GDM1 (cell line): ENCODE measurements at places on chromosomes 16 and 17.

GRCh38 chr16:2472885-2473445 is 1.9 kb downstream of the NTN3 start:
- no peak for DNase-seq

DNA sequence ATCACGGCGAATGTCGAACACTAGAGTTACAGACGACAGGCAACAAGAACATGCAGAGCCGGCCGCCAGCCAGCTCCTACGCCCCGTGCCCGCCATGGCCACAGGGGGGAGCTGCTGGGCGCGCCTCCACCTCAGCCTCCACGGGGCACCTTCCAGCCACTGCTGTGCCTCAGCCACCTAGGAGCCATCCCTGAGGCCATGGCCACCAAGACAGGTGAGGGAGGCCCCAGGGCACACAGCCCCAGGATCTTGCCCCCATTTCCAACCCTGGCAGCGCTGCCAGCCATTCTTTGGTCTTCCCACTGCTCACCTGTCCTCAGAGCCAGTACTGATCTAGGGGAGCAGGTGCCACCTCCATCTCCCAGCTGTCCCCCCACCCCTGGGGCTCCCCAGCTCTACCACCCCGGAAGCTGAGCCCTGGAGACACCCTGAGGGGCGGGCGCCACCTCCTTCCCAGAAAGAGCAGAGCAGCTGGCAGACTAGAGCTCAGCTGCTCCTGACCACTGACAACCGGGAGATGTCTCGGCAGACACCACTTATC is 11.8 kb downstream of the GNPTG start:
- peak; percentile 12 for DNase-seq

DNA sequence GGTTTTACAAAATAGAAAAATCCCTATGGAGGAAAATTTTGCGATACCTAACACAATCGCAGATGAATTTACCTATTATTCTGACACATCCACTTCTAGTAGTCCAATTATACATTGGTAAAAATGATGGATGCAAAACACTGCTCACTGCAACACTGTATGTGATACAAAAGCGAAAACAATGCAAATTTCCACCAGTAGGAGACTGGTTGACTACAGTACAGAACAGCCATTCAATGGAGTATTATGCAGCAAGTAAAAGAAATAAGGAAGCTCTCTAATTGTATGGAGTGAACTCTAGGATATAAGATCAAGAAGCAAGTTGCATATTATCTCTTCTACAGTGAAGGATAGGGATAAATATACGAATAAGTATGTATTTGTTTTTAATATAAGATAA is 48.5 kb downstream of the SETD6 start:
- no peak for DNase-seq

- DNase-seq = no peak
Measured at GRCh38 chr17:58764373-58764772, 8.7 kb downstream of the PPM1E start.

DNA sequence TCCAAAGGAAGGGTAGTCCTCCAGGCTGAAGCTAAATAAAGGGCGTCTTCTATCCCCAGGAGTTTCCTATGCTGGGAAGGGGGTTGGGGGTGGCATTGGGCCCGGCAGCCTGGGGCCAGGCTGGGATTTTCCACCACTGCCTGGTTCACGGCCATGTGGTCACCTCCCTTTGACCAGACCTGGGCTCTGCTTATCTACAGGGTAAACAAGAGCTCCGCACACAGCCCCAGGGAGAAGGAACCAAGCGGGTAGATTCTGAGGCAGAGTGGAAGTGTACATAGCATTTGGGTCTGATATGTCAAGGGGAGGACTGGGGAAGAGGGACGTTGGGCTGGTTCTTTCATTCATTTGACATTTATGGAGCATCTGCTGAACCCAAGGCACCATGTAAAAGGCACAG is 27.2 kb upstream of the TMEM220 start:
- no peak for DNase-seq

- DNase-seq = no peak
Measured at GRCh38 chr17:28879886-28880571, 17.5 kb downstream of the FLOT2 start.

DNA sequence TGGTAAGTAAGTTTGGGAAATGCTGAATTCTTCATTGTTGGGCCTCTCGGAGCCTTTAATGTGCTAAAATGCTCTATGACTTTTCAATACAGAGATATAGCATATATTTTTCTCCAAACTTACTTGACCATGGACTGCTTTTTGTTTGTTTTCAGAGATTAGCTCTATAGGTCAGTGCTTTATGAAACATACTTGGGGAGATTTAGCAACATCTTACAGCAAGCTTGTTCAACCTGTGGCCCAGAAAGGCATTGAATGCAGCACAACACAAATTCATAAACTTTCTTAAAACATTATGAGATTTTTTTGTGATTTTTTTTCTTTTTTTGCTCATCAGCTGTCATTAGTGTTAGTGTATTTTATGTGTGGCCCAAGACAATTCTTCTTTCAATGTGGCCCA is 1.0 kb upstream of the KRTAP3-1 start:
- DNase-seq = no peak

- DNase-seq = no peak
Measured at GRCh38 chr17:80989586-80989913, 2.1 kb upstream of the CHMP6 start.

GRCh38 chr16:8998108-8998507 is 34.4 kb upstream of the USP7 start:
- DNase-seq = no peak

DNA sequence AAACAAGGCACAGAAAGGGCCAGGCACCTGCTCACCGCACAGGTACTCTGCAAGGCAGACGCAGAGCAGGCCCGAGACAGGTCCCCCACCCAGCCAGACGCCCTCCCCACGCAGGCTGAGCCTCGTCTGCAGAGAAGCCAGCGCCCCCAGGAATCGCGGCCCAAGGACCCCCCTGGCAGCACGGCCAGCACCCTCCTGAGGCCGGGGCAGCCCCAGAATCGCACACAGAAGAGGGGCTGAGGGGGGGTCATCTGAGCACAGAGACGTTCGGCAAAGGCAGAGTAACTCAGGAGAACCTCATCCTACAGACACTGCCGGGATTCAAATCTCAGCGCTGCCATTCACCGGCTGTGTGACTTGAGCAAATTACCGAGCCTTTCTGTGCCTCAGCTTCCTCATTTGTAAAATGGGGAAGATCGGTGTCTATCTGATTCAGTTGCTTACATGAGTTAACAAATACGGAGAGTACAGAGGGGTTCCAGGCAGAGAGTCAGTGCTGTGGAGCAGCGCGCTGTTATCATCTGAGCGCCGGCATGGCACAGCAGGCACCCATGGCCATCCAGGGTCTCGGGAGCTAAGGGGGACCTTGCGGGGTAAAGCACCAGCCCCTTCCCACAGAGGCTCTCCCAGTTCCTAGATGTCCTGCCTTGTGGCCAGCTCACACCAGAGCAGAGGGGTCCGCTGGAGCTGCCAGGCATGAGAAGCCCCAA is 10.4 kb downstream of the EMC6 start:
- DNase-seq = no peak

GRCh38 chr17:27882162-27882840 is 10.9 kb downstream of the LYRM9 start:
- no peak for DNase-seq

GRCh38 chr16:11667824-11668622 is at the start of gene SNN:
SNN (plus strand) TSS chr16:11668455; CDS start chr16:11676060, 7,605 bp downstream.
- peak; percentile 87 for DNase-seq

GRCh38 chr16:9159839-9160550 is 68.6 kb downstream of the HAPSTR1 start:
- DNase-seq = peak; percentile 5

DNA sequence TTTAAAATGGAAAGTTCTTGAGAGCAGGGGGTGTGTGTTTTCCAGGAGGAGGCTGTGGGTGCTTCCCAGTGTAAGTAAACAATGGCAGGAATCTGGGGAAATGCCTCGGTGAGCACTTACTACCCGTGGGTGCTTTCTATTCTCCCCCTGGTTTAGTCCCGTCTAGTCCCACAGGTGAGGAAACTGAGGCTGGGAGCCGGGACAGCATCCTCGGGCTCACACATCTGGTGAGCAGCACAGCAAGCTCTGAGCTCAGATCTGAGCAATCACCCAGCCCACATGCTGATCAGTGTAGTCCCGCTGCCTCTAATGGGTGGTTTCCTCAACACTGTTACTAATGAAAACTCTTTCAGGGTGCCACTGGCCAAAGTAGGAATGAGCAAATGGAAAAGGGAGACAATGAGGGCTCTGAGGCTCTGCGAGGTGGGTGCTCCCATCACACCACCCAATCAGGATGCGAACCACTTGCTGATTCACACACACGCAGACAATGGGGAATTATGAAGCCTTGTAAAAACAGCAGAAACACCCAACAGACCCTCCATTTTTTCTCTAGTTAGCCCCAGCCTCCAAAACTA is 202.6 kb downstream of the PARN start:
- DNase-seq = no peak

DNA sequence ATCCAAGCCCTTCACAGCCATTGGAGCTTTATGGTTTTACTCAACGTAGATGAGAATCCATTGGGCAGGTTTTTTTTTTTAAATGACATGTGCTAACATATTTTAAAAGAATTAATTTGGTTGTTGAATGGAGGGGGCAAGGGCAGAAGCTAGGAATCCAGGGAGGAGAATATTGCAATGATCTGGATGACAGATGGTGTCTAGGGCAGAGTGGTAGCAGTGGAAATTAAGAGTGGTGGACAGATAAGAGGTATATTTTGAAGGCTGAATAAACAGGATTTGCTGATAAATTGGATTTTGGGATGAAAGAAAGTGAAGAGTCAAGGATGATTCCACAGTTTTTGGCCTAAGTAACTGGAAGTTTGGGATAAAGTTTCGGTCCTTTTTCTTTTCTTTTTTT is 54.8 kb upstream of the DHX40 start:
- no peak for DNase-seq
